ENCODE measurements at places on chromosomes 11 and 22.

- DNase-seq = no peak
These were observed 21.5 kb downstream of the HPS4 start for GRCh38 chr22:26462051-26462450.

DNA sequence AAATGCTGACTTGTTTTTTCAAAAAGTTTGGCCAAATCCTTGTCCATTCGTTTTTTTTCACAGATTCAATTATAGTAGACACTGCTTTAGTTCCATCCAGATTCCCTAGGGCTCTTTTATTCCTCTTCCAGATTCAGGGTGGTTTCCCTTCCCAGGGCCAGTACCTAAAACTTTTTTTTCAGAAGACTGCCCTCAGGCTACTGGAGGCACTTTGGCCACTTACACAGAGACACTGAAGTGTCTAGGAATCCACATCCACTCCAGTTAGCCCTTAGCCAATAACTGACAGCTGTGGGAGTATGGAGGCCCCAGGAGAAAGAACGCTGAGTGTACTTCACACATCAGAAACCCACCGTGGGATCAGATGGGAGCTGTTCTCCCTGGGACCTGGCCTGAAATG is 77.3 kb downstream of the CCDC34 start:
- DNase-seq = no peak

DNA sequence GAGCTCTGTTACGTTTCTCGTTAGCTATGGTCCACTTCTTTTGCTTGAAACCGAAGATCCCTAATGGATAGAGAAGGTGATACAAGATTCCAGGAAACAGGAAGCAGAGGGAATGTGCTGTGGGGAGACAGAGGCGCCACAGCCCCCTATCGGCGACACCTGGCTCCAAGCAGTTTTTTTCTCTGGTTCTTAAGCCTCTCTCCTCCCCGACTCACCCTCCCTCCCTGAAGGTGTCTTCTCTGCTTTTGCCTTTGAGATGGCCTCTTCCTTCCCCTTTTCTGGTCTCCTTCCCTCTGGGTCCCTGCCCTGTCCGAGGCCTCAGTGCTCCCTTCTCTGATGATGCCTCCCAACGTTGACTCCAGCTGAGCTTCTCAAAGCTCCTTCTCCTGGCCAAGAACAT is 14.2 kb upstream of the APOBEC3A start:
- DNase-seq = no peak

- DNase-seq = no peak
These were observed 21.1 kb upstream of the VSTM5 start for GRCh38 chr11:93871526-93871925.

Data from stimulated activated CD8-positive, alpha-beta memory T cell treated with anti-CD3 and anti-CD28 coated beads, Interleukin-2, amount 100 ng/mL, for 48 hours (primary cell).